CD4-positive, alpha-beta T cell treated with Interleukin-6 at 100 ng/mL for 8 hours (primary cell): ENCODE measurements at places on chromosomes 1 and 21.

DNA sequence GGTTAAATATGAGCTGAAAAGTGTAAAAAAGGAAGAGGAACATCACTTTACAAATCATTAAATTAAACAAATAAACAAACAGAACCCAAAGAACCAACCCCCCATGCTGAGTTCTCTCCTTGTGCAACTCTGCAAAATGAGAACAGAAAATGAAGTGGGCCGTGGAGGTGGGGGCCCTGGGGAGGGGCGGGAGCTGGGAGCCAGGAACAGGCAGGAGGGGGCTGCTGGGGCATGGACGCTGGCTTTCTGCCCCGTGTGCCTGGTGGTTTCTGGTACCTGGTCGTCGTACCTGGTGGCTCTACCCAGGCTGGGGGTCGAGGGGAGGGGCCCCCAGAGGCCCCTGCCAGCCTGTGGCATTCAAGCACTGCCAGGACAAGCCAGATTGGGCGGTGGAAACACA lies 10.8 kb downstream of the GPR37L1 start:
- DNase-seq, result no peak

- no peak for DNase-seq
Observed at GRCh38 chr21:39461419-39461818, 9.6 kb downstream of the SH3BGR start.

GRCh38 chr1:74579425-74579824 lies 67.0 kb upstream of the LRRC53 start:
- DNase-seq, result no peak

DNA sequence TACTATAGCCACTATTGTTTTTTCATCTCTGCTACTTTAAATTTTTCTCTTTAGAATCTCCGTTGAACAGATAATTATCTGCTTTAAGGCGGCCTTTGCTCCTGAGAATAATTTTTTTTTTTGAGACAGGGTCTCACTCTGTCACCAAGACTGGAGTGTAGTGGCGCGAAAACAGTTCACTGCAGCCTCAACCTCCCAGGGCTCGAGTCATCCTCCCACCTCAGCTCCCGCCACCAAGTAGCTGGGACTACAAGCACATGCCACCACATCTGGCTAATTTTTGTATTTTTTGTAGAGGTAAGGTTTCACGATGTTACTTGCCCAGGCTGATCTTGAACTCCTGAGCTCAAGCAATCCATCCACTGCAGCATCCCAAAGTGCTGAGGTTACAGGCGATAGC lies 28.6 kb downstream of the TRIT1 start:
- no peak for DNase-seq

GRCh38 chr1:82399093-82399492 lies 598.4 kb downstream of the ADGRL2 start:
- DNase-seq, result no peak

DNA sequence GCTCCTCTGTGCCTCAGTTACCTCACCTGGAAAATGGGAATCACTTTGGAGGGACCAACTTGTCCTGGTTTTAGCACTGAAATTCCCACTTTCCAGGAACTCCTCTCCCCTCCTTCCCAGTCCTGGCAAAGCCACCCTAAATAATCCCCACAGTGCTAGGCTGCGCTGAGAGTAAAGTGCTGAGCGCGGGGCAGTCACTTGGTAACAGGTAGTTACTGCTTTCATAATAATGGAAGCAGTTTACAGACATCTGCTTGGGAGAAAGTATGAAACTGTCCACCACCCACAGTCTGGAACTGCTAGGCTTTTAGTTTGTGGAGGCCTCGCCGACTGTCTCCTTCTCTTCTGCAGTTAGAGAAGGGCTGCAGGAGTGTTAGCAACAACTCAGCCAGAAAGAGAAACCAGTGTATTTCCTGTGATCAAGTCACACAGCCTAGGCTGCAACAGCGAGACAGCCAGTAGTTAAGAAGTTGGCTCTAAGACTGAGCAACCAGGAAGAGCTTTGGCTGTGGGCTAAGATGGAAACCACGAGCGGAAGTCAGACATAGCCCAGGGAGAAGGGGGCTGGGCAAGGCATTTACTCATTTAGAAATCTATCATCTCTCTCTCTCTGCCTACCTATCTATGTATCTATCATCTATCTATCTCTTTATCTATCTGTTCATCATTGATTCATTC lies 30.8 kb upstream of the ABCG1 start:
- peak; percentile 91 for DNase-seq

- DNase-seq, result no peak
Observed at GRCh38 chr1:30809514-30810263, 52.1 kb upstream of the LAPTM5 start.

- no peak for DNase-seq
Observed at GRCh38 chr21:36756527-36756926, 57.6 kb downstream of the SIM2 start.

DNA sequence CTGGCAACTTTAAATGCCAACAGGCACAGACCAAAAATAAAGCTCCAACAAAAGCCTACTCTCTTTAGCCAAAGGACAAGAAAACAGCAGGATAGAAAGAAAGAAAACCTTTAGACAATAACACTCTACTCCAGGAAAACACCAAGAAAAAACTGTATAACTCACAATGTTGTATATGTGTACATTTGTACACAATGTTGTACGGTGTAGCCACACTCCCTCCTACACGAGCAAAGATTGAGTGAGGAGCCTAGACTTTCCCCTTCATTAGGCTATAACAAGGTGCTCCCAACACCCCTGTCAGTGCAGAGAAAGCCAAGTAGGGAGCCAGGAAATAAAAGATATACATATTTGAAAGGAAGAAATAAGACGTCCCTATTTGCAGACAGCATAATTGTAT lies 24.0 kb downstream of the GJA4 start:
- DNase-seq, result no peak

DNA sequence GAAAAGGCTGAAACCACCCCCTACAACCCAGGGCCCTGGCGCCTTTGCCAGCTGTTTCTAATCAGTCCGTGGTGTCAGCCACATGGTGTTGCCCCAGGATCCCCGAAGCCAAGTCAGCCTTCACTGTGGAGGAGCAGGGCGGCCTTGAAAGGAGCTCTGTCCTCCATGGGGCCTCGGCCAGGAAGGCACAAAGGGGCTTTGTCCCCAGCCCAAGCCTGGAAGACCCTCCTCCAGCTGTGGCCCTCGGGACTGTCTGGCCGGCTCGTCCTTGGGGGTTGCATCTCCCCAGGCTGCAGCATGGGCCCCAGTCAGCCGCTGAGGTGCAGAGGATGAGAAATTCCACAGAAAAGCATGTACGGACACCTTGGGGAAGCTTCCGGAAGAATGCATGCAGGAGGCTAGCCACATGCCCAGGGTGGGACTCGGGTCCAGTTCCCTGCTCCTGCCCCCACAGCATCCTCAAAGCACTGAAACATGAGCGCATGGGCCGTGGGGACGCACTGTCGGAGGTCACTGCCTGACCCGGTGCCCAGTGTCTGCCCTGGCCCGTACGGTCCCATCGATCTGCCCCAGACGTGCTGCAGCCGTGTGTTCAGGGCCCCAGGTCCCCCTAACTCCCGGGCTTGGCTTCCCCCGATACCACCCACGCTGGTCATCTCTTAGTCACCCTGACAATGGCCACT lies 38.6 kb upstream of the POFUT2 start:
- no peak for DNase-seq

- no peak for DNase-seq
Observed at GRCh38 chr1:39268906-39269305, 64.4 kb downstream of the MACF1 start.

GRCh38 chr1:112954945-112955772 lies 837 bp downstream of the SLC16A1 start:
- peak; percentile 29 for DNase-seq

- DNase-seq, result no peak
Observed at GRCh38 chr1:218931324-218931723, 242.4 kb upstream of the LYPLAL1 start.
